ENCODE measurements at places on chromosomes 3 and 15.

- no peak for DNase-seq
These were observed 38.9 kb downstream of the C3orf85 start for GRCh38 chr3:109175411-109175810.

- no peak for DNase-seq
These were observed 85.9 kb upstream of the FNDC3B start for GRCh38 chr3:171953301-171954022.

GRCh38 chr3:147267434-147267833 is 138.9 kb downstream of the ZIC4 start:
- DNase-seq = peak; percentile 48

DNA sequence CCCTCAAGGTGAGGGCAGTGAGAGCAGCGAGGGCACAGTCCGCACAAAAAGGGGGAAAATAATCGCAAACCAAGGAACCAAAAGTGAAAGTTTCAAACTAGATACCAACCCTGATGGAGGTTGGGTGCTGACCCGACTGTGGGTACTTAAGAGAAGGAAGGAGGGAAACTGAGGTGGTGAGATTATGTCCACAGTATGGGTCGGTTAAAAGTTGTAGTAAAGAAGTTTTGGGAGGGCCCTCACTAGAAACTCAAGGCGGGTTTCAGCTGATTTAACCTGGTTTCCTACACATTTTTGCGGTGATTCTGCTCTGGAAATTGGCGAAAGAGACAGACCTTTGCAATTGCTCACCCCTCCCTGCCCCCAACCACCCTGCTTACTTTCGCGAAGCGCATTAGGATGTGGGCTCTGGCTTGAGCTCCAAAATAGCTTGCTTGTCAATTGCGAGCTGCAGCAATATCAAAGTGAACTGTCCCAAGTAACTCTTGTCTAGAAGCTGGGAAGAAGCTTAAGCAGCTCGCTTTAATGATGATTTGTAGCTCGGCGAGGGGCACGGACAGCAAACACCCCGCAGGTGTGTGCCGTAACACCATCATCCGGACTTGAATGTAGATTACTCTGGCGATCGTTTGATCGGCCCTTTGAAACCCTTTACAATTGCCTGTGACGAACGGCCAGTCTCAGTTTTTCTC is 15.8 kb downstream of the SOX2 start:
- no peak for DNase-seq

DNA sequence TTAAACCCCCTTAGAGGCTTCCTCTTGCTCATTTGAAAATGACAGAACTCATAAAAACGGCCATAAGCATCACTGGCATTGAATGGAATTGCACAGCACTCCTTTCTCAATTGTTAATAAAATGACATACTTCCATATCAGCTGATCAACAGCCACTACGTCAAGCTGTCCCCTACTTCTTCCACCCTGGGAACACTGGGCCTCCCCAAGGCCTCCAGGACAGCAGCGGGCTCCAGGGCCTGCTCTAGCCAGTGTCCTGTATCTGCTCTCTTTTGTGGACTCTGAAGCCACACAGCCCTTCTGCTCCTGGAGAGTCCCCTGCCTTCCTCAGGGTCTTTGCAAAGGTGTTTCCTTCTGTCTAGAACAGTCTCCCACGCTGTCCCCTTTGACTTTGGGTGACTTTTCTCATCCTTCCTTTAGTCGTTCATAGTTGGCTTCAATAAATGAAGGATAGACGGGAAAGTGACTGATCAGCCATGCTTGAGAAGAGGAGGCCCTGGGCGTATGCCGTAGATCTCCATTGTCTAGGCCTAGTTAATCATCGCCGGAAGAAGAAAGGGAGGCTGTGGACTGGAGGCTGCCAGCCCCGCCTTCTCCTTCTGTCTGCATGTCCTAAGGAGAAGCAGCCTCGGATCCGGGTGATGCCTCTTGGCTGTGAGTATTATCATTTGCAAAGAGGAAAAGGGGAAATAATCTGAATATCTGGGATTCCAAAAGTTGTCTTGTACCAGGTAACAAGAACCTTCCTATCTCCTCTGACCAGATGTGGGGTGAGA is 4.7 kb upstream of the THSD4 start:
- no peak for DNase-seq

GRCh38 chr15:85033148-85033547 is 51.5 kb downstream of the PDE8A start:
- DNase-seq = no peak

GRCh38 chr3:182814419-182815062 is 21.2 kb downstream of the ATP11B start:
- no peak for DNase-seq

DNA sequence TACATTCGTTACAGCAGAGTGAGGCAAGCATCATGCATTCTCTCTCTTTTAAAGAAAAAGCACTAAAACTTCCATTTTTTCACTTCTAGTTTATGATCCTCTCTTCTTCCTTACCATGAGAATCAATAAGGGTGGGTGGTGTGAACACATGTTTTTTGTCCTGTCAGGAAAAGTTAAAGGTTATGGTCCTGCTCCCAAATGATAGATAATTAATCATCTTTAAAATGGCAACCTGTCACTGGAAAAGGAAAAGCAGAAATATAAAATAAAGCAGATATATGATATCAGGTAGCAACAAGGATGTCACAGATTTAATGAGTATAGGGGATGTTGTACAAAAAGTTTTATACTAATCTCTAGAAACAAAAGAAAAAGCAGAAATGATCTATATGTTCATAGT is 56.4 kb upstream of the PHLDB2 start:
- no peak for DNase-seq

GRCh38 chr15:45536934-45537333 is 14.4 kb upstream of the SLC30A4 start:
- DNase-seq = no peak

DNA sequence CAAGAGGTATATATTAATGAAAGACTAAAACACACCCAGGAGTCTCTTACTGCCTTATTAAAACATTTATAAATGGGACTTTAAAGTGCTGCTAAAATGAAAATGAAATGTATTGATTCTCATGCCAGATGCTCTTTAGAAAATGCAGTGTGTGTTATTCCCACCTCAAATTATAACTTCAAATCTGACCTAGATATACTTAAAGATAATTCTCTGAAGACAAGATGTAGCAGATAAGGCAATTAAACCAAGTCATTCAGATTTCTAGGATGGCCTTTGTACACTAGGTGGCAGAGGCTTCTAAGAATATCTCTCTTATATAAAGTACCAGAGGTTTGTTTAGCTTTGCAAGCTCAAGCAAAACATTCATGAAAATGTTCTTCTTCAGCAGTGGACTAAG is 26.9 kb upstream of the GOLGA8B start:
- peak; percentile 38 for DNase-seq

- DNase-seq = no peak
These were observed 129.6 kb downstream of the ADAMTS17 start for GRCh38 chr15:100211855-100212850.

DNA sequence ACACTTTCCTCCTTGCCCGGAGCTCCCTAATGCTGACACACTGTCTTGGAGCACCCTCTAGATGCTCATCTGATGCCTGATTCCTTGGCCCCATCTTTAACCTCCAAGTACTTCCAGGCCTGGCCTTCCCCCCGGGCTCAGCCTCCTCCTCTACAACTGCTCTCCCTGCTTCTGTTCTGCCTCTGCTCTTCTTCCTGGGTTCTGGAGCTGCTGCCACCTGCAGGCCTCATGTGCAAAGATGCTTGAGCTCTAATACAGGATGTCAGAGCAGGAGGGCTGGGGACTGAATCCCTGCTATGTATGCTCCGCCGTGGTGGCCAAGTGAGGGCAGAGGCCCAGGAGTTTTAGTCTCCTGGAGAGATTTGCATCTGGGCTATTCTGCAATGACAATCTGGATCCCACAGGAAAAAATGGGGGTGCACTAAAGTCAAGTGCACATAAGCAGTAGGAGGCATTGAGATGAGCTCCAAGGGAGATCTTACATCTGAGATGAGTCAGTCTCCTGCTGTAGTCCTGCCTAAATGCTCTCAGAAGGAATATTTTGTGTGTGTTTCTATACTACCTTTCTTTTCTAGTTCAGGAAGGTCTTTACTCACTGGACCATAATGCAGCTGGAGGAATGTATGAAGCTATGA is 296.3 kb downstream of the UACA start:
- peak; percentile 54 for DNase-seq

All from IMR-90 (cell line).